ENCODE measurements at places on chromosomes 4 and X.
A peak's percentile ranks its signal among the peaks of the same experiment; 100 is the strongest.

DNA sequence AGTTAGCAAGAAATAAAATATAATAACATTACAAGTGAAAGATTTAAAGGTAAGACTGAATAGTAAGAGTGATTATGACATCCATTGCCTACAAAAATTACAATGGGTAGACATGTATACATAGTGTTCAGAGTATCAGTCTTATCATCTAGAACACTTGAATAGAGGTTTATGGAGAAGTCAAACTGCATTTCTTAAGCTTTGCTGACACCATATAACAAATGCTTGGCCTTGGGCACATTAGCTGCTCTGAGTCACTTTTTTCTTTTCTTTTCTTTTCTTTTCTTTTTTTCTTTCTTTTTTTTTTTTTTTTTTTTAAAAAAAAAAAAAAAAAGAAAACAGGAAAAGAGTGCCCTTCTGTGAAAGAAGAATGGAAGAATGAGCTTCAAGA lies 220.0 kb downstream of the SPCS3 start:
- DNase-seq, result no peak

GRCh38 chr4:48708610-48709009 lies 71.5 kb downstream of the FRYL start:
- DNase-seq, result no peak

GRCh38 chrX:42188730-42189129 lies 265.4 kb upstream of the CASK start:
- DNase-seq, result no peak

DNA sequence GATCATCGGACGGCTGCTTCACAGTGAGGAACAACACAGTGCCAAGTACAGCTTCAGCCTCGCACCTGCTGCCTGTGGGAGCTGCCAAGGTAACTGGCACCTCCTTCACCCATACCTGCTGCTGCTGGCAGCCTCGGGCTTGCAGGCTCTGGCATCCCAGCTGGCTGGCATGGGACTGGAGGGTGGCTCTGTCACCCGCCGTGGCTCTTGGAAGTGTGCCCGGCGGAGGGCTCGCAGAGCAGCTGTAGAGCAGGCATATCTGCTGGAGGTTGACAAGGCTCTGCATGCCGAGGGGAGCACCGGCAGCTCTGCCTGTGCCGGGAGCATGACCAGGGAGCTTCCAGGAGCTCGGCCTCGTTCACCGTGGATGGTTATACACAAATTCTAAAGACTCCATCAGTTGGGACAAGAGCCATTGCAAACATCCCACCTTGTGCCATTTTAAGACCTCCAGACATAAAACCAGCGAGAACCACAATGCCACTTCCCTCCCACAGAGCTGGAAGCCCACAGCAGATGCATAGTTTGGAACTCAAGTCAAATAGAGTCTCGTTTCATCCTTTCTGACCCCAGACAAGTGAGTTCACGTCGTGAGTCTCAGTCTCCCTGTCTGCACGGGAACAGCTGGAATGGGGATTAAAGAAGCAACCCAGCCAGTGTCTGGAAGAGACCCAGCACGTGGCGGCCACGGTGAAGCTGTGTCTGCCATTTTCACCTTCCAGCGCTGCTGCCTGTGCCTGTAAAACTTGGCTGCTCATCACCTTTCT lies 84.3 kb upstream of the PSAPL1 start:
- DNase-seq, result no peak

- no peak for DNase-seq
Observed at GRCh38 chr4:139535228-139535870, 20.7 kb downstream of the SETD7 start.

DNA sequence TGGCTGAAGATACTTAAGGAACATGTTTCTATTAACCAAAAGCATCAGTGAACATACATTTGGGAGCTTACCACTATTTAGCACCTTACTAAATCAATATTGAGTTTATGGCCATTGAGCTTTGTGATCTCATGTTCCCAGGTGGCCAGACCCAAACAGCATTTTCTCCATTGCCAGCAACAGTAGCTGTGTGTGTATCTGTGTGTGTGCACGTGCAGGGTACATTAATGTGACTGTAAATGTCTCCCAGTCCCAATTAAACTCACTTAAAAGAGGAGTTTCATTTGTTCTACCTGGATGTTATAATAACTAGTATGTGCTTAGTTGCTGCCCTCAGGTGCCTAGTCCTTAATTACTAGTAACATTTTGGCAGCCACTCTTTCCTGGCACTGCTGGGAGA lies 282.4 kb downstream of the NR3C2 start:
- no peak for DNase-seq

GRCh38 chrX:11619441-11619840 lies 46.3 kb downstream of the ARHGAP6 start:
- peak; percentile 11 for DNase-seq

- DNase-seq, result no peak
Observed at GRCh38 chr4:168666531-168666930, 169.7 kb downstream of the PALLD start.

DNA sequence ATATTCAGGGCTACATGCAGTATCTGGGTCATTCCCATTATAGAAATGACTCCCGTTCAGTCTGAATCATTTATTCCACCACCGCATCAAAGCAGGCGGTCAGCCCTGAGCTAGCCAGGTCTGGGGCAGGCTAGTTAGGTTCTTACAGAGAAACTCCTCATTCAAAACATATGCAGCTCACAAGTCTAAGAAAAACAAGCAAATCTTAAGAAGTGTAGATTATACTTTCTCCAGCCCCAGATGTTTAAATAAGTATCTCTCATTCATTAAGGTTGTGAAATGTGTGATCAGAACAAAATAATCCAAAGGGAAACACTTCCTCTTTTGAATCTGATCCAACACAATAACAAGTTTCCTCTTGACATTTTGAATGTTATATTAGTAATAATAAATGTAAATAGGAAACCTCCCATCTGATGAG lies 441.9 kb downstream of the INPP4B start:
- DNase-seq, result peak; percentile 53

- DNase-seq, result peak; percentile 20
Observed at GRCh38 chr4:38958453-38959190, 73.6 kb downstream of the TMEM156 start.

DNA sequence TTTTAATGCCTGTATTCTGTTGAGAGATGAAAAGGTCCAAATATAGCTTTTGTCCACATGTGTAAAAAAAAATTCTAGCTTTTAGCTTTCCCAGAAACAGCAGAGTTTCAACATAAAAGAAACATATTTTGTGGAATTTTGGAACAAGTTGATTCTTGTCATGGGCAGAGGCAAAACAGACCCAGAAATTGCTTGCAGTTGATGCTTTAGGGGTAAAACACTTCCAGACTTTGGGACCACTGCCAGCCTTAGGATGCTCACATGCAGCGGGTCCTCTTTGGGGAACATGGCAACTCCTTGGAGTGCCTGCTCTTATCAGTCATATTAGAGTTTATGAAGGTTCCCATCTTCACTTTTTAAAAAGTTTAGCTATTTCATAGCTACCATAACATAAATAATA lies 30.4 kb downstream of the DCLK2 start:
- DNase-seq, result peak; percentile 59

DNA sequence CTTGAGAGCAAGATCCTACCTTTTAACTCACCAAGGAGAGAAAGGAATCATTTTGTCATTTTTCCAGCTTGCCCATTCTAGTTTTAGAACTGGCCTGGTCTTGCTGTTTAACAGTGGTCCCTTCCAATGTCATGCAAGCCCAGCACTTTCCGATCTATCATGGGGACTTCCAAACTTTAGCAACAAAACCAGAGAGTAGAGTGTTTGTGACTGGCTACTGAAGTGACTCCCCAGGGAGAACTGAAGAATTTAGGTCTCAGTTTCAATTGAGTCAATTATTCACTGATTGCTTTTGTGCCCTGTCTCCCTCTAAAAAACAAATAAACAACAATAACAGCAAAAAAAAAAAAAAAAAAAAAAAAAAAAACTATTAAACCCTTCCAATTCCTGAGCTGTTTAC lies 108.3 kb downstream of the LHFPL1 start:
- DNase-seq, result no peak

Measured in fibroblast of gingiva (primary cell).